B cell (primary cell): ENCODE measurements at places on chromosomes 7 and 10.

- H3K36me3 ChIP-seq: no peaks in the 10 kb centered on the region
- no peak overlapping the region for H3K27ac ChIP-seq
- no peaks in the 10 kb centered on the region for H3K4me1 ChIP-seq
- H3K4me3 ChIP-seq: no peak overlapping the region
Observed at GRCh38 chr7:113698556-113699220, 220.1 kb downstream of the PPP1R3A start.

- no peak overlapping the region for H3K27ac ChIP-seq
- no peaks in the 10 kb centered on the region for H3K4me1 ChIP-seq
- no peak for DNase-seq
- H3K4me3 ChIP-seq: no peak overlapping the region
Observed at GRCh38 chr10:122471531-122472177, 10.3 kb downstream of the HTRA1 start.

GRCh38 chr10:130003166-130003565, 39.1 kb upstream of the EBF3 start:
- no peaks in the 10 kb centered on the region for H3K36me3 ChIP-seq
- H3K4me3 ChIP-seq: no peak overlapping the region
- H3K27ac ChIP-seq: no peak overlapping the region
- H3K27me3 ChIP-seq: no peaks in the 10 kb centered on the region
- no peaks in the 10 kb centered on the region for H3K4me1 ChIP-seq

DNA sequence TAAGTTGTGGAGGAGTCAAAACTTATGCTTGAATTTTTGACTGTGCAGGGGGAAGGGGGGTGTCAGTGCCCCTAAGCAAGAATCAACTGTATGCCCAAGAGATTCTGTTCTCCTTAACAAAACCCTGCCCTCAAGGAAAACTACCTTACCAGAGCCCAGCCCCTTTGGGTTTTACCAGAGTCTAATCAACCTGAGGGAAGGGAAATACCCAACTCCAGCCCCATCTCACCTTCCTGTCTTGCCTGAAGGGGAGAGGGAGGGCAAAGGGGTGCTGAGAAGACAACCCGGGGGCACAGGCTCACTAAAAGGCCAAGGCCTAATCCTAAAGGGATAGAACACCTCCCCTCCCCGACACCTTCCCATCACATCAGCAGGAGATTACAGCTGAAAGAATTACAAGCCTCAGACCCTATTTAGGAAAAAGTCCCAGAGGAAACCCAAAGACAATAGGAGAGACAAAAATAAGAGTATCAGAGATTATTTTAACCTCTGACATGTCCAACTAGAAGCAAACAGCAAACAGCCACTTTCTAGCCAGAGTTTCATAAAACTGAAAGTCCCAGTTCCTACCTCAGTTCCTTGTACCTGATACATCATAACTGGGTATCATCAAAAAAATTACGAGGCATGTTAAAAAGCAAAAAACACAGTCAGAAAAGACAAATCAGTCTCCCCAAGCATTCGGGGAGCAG, 26.8 kb upstream of the C7orf33 start:
- H3K27me3 ChIP-seq: no peaks in the 10 kb centered on the region
- H3K4me1 ChIP-seq: peaks cover 8% of the 10 kb centered on the region
- no peak overlapping the region for H3K4me3 ChIP-seq
- H3K36me3 ChIP-seq: no peaks in the 10 kb centered on the region
- DNase-seq: no peak

DNA sequence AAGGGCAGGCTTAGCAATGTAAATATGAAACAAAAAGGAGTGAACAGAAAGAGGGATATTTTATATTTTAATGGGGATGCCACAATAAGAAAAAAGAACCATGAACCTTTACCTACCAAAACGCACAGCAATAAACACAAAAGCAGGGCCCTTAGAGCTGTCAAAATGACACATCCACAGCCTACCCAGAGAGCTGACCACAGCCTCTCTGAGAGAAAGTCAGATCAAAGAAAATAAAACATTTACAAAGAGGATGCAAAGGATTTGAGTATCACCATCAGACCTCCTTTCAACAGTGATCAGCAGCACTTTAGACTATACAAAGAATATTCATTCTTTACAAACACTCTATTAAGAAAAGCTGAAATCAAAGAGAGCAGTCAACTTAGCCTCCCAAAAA, 52.9 kb downstream of the ERCC6 start:
- no peaks in the 10 kb centered on the region for H3K27me3 ChIP-seq
- DNase-seq: no peak

DNA sequence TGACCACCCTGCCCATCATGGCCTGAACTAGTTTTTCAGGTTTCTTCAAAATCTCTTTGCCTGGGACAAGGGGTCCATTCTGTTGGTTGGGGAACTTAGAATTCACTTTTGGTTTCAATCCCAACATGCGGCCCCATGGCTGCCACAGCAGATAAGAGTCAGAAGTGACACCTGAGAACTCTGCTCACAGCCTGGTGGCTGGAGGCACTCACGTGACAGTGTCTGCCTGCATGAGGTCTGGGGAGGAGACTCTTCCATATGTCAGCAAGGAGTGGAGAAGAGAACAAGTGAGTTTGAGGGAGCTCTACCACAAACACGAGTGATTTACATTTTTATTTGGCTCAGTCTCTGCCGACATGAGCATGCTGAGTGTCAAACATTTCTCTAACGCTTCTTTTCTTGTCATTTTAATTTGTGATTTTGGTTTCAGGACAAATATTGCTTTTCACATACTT, 370.4 kb downstream of the TNS3 start:
- no peak overlapping the region for H3K4me3 ChIP-seq
- no peaks in the 10 kb centered on the region for H3K27me3 ChIP-seq
- H3K27ac ChIP-seq: no peak overlapping the region

DNA sequence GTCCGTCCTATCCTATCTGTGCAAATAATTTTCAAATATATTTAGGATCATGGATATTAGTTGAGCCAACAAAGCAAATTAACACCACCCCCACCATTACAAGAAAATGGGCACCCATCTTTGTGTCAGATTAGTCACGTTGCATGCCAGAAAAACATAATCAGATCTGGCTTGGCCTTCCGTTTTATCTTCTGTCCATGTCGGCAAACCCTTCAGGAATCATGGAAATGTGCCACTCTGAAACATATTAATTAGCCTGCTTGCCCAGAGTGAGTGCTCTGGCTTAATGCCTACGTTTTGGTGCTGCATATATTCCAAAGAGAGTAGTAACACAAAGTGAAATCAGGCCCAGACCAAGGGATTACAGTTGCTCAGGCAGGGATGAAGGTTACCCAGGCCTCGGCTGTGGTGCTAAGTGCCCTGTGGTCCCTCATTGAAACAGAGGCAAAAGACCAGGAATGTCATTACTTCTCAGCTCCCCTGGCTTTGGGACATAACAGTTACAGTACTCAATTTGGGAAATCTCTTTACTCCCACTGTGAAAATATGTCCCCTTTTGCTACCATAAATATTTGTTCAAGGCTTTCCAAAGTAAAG, 154.0 kb upstream of the LSM8 start:
- H3K4me1 ChIP-seq: no peaks in the 10 kb centered on the region
- H3K27ac ChIP-seq: no peak overlapping the region
- no peak overlapping the region for H3K4me3 ChIP-seq
- DNase-seq: no peak
- no peaks in the 10 kb centered on the region for H3K36me3 ChIP-seq
- no peaks in the 10 kb centered on the region for H3K27me3 ChIP-seq

- no peaks in the 10 kb centered on the region for H3K36me3 ChIP-seq
- H3K4me3 ChIP-seq: peak overlapping the region; percentile 1
- peak; percentile 46 for DNase-seq
- peaks cover 12% of the 10 kb centered on the region for H3K4me1 ChIP-seq
- no peak overlapping the region for H3K27ac ChIP-seq
- no peaks in the 10 kb centered on the region for H3K27me3 ChIP-seq
Observed at GRCh38 chr10:27319752-27320431, 79.3 kb upstream of the ACBD5 start.

DNA sequence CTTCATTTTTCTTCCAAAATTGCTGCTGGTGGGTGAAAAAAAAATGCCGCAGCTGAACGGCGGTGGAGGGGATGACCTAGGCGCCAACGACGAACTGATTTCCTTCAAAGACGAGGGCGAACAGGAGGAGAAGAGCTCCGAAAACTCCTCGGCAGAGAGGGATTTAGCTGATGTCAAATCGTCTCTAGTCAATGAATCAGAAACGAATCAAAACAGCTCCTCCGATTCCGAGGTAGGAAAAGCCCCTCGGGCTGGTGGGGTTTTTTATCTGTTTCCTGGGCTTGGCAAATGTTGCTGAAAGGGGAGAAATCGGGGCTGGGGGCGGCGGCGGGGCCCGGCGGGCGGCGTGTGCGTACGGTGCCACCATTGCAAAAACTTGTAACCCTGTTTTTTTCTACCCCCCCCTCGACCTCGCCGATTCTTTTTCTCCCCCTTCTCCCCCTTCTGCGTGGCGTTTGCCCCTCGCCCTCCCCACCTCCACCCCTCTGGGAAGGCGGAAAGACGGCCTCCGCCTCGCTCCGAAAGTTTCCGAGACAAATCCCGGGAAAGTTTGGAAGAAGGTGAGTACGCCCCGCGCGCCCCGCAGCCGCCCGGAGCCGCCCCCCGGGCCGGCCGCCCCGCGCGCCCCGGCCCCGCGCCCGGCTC, 789 bp downstream of the TCF7L2 start:
- H3K4me1 ChIP-seq: peaks cover 36% of the 10 kb centered on the region
- no peaks in the 10 kb centered on the region for H3K36me3 ChIP-seq
- peak overlapping the region; percentile 48 for H3K4me3 ChIP-seq
- no peak overlapping the region for H3K27ac ChIP-seq
- DNase-seq: peak; percentile 37
- H3K27me3 ChIP-seq: peaks cover 43% of the 10 kb centered on the region

GRCh38 chr7:33757050-33757449, 148.3 kb upstream of the BMPER start:
- H3K36me3 ChIP-seq: no peaks in the 10 kb centered on the region
- no peaks in the 10 kb centered on the region for H3K27me3 ChIP-seq
- no peak overlapping the region for H3K27ac ChIP-seq
- no peak overlapping the region for H3K4me3 ChIP-seq

GRCh38 chr7:40866601-40867000, 731.8 kb downstream of the SUGCT start:
- no peaks in the 10 kb centered on the region for H3K4me1 ChIP-seq
- H3K4me3 ChIP-seq: no peak overlapping the region
- no peaks in the 10 kb centered on the region for H3K36me3 ChIP-seq

- no peak for DNase-seq
- H3K27ac ChIP-seq: no peak overlapping the region
- H3K4me3 ChIP-seq: no peak overlapping the region
- no peaks in the 10 kb centered on the region for H3K36me3 ChIP-seq
- H3K27me3 ChIP-seq: no peaks in the 10 kb centered on the region
- H3K4me1 ChIP-seq: no peaks in the 10 kb centered on the region
Observed at GRCh38 chr7:157832866-157833607, 496.2 kb downstream of the DNAJB6 start.

GRCh38 chr10:80405035-80405434, 3.3 kb upstream of the PRXL2A start:
- peaks cover 15% of the 10 kb centered on the region for H3K4me1 ChIP-seq
- H3K4me3 ChIP-seq: no peak overlapping the region
- no peak for DNase-seq
- H3K27ac ChIP-seq: no peak overlapping the region
- H3K27me3 ChIP-seq: no peaks in the 10 kb centered on the region

DNA sequence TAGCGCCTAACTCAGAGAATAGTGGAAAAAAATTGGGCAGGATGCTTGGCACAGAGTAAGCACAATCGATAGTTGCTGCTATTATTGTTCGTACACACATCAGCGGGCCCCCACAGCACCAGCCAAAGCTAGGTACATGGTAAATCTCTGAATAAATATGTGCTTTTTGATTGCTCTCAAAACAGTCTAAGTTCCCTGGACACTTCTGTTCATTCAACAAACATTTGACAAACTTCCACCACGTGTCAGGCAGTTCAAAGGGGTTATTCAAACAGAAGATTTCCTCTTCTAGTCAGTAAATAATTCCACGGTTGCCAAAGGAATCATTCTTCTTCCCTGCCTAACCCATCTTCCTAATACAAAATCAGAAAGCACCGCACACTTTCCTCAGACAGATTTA, 150.8 kb downstream of the DGKI start:
- H3K4me3 ChIP-seq: no peak overlapping the region
- no peak overlapping the region for H3K27ac ChIP-seq
- H3K36me3 ChIP-seq: no peaks in the 10 kb centered on the region
- no peak for DNase-seq
- H3K27me3 ChIP-seq: no peaks in the 10 kb centered on the region

DNA sequence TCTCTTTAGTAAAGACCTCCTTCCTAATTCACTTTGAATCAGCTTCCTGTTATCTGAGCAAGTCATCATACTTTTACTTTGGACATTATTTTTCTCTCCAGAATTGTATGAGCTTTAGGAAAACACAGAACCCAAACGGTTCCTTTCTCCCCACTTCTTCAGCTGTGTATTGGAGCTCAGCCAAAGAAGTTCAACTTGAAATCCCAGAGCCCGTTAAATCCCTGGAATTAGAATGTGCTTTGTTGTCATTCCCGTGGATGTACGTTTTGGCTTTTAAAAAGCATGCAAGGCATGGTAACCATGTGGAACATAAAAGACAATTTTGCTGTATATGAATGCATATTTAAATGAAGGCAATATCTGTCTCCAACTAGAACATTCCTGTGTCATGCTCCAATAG, 46.6 kb downstream of the AGMO start:
- H3K4me3 ChIP-seq: no peak overlapping the region
- no peaks in the 10 kb centered on the region for H3K36me3 ChIP-seq
- no peak overlapping the region for H3K27ac ChIP-seq
- no peaks in the 10 kb centered on the region for H3K27me3 ChIP-seq
- H3K4me1 ChIP-seq: no peaks in the 10 kb centered on the region

GRCh38 chr10:70528741-70529362, 50.3 kb downstream of the PALD1 start:
- H3K36me3 ChIP-seq: no peaks in the 10 kb centered on the region
- H3K27ac ChIP-seq: no peak overlapping the region
- H3K4me3 ChIP-seq: no peak overlapping the region
- no peaks in the 10 kb centered on the region for H3K4me1 ChIP-seq

DNA sequence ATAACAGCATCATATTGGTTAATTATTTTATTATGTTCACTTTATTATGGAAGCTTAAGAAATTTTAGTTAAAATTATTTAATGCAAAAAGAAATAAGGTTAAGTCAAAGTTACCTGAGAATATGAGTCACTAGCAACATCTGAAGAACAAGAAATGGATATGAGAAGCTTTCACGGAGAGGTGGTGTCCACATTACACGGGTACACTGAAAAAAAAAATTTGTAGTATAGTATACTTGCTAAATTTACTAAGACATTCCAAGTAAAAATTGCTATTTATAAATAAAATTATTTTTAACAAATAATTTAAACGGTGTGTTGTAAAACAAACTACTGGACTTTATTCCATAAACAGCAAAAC, 63.9 kb downstream of the DPY19L1 start:
- H3K27me3 ChIP-seq: no peaks in the 10 kb centered on the region
- DNase-seq: no peak
- no peaks in the 10 kb centered on the region for H3K4me1 ChIP-seq
- no peaks in the 10 kb centered on the region for H3K36me3 ChIP-seq
- no peak overlapping the region for H3K27ac ChIP-seq
